Left lung (tissue), 14 donors: ENCODE measurements at places on chromosomes 7 and 10. TPM values are rescaled to one million over a fixed set of nuclear protein-coding genes. Genes with fewer than 3 reads are reported as not detected.

Gene HYAL4
- not detected for total RNA-seq

- no peak for DNase-seq
These were observed 6.1 kb upstream of the ANKRD2 start for GRCh38 chr10:97566336-97566996.

Gene IFIT1B
- not detected for total RNA-seq

Gene SORBS1
- 44.0 TPM for total RNA-seq

- DNase-seq: no peak
These were observed 568.3 kb downstream of the TYW1 start for GRCh38 chr7:67564959-67565358.

GRCh38 chr10:93751832-93752231 is 5.9 kb upstream of the LGI1 start:
- no peak for DNase-seq

DNA sequence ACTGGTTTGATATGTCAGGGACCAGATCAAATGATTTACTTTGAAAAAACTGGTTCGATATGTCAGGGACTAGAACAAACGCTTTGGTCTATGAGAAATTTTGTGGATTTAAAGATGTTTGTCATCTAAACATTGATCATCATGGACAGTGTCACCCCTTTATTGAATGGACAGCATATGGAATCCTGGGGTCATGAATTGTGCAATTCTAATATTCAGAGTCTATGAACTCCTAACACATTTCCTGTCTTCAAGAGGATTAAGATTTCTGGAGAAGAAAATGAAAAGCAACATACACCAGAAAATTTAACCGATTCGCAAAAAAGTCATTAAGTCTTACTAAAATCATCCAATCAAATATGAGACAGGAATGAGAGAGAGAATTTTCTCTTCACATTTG is 106.4 kb upstream of the FAM133B start:
- DNase-seq: no peak

Gene CYP26C1
- total RNA-seq: 0.42 TPM

Gene FAM25A
- not detected for total RNA-seq

Gene TWNK
- 6.6 TPM for total RNA-seq

DNA sequence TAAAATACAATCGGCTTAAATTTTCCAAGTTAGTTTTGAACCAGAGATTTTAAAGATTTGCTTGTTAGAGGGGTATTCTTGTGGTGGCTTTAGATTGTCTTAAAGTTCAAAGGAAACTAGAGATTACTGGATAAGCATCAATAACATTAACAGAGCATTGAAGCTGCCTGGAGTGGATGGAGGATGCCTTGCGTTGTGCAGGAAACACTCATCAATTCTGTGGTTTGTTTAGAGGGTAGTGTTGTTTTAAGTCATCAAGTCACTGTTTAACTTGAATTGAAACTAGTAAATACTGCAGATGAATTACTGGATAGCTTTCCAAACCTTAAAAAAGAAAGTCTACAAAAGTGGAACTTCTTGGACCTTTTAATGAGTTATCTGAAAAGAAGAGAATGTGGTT is 218.6 kb downstream of the CELF2 start:
- DNase-seq: no peak

DNA sequence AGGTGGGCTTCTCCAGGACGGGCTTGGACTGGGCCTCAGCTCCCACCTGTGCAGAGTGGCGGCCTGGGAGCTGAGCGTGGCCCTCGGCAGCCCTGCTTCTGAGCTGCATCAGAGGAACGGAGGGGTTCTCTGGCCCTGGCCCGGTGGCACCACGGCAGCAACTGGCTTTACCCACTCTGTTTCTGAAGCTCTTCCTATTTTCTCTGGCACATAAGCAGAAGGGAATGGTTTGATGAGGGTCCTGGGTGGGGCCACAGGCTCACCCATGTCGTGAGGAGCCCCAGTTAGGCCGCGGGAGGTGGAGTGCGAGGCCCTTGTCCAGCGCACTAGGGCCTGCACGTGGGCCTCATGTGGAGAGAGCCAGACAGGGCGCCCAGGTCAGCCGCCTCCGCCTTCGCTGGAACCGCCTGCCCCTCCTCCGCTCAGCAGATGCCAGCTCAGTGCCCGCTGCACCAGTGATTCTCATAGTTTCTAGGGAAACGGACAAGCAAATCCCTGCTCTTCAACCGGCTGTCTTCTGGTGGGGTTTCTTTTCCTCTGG is 284.0 kb downstream of the CELF2 start:
- peak; percentile 80 for DNase-seq
